ENCODE measurements at places on chromosomes 4 and X. TPM values are rescaled to one million over a fixed set of nuclear protein-coding genes. Genes with fewer than 3 reads are reported as not detected.

DNA sequence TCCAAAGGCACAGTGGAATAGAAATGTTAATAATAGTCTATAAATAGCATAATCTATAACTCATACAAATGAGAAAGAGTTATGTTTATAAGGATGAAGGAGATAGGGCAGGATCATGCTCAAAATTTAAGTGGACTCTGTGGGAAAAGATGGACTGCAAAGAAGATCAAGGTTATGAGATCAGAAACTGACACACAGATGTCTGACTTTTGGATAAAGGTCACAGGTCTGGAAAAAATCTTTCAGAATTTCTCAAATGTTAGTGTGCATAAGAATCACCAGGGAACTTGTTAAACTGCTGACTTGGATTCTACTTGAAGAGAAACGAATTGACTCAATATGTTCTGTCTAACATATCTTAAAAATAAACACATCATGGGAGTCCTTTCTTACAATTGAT lies 104.1 kb downstream of the FSTL5 start:
- DNase-seq: no peak

DNA sequence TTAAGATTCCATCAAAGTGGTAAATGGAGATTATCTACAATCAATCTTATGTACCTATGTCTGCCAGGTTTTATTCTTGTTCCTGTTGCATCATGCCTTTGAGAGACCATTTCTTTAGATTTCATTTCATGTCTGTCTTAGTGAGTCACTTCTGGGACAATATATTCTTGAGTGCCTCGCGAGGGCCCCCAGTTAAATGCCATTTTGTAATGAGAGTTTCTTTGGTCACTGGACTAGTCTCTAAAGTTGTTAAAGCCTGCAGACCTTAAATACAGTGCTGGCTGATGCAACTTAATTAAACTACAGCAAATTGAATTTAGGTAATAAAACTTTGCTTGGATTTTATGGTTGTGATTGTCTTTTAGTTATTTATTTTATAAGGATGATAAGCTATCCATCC lies 87.2 kb upstream of the PITX2 start:
- no peak for DNase-seq

- no peak for DNase-seq
Observed at GRCh38 chrX:11458170-11458569, 165.0 kb downstream of the AMELX start.

DNA sequence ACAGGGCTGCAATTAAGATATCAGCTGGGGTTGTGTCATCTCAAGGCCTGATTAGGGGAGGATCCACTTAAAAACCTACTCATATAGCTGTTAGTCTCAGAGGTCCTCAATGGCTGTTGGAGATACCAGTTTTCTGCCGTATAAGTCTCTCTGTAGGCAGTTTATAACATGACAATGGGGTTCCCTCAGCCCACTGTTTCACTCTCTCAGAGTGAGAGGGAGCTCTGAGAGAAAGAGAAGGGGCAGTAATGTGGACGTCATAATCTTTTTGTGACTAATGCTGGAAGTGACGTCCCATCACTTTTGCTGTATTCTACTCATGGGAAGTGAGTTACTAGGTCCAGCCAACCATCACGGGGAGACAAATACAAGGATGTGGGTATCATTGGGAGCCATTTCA lies 70.3 kb downstream of the STIM2 start:
- DNase-seq: no peak

AKAP14 gene
- total RNA-seq: not detected

Data from mucosa of gallbladder (tissue), 1 donor.